Stimulated activated CD4-positive, alpha-beta T cell treated with anti-CD3 and anti-CD28 coated beads, Interleukin-15, amount 100 ng/mL, for 24 hours (primary cell): ENCODE measurements at places on chromosomes 13 and 19.
A peak's percentile ranks its signal among the peaks of the same experiment; 100 is the strongest.

DNA sequence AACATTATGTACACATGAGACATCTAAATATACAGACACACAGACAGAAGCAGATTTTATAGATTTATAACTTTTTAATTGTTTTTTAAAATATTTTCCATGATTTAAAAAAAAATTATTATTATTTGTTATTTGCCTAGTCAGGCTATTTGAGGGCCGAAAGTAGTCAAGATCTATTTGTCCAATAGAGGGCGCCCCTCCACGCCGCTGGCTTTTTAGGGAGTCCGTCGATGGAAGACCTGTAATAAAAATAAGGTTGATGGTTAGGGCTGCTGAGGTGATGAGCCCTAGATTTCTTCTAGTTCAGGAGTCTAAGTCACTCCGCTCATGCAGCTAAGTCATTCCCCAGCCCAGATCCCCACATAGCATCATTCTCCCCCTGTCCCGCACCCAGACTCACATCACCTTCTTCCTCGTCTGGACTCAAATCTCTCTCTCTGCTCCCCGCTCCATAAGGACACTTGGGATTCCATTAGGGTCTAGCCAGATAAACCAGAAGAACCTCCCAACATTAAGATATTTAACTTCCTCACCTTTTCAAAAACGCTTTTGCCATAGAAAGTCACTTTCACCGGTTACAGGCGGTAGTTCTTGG lies 33.9 kb upstream of the CEACAM21 start:
- peak; percentile 84 for DNase-seq

DNA sequence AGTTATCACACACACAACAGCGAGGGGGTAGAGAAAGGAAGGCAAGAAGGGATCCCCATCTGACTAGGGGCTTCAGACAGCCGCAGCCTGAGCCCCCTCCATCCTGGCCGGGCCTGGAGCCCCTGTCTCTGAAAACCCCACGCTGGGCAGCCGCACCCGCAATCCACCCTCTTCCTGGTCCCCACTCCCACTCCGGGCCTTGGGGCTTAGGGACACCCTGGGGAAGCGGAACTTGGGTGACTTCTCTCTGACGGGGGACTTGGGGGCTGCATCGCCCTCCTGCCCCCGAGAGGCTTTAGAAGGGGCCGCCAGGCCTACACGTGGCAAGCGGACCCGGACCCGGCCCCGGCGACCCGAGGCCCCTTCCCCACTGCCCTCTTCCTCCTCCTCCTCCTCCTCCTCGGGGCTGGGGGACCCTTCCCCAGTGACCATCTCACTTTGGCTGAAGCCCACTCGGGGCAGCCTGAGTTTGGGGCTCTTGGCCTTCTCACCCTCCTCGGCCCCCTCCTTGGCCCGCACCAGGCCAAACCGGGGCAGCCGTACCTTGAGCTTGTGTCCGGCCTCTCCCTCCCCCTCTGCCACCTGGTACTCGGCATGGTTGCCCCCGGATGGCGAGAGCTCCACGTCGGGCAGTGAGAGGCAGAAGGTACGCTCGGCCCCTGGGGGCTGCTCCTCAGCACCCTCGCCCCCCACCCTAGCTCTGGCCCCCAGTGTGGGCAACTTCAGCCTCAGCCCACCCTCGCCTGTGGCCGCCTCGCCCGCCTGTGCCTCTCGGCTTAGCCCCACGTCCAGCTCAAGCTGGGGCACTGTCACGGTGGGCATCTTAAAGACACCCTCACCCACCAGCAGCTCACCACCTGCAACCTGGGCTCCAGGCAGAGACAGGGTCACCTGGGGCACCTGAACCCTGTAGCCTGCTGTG lies 4.2 kb upstream of the HIPK4 start:
- DNase-seq = no peak

GRCh38 chr13:40275636-40276035 lies 390.8 kb downstream of the FOXO1 start:
- DNase-seq = no peak

DNA sequence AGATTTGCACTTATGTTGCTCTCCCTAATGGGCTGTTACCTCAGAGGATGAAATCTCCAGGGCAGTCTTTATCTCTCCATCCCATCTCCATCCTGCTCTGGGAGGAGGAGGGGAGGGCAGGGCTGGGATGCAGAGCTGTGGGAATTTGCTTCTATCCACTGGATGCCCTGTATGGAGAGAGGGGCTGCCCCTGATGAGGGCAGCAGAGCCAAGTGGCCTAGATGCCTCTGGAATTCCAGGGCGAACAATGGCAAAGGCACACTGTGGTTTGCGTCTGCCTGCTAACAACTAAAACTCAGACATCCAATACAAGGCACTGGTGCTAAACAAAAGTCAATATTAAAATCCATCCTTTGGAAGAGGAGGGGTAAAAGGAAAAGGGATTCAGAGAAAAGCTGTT lies 165.1 kb downstream of the COG6 start:
- no peak for DNase-seq

- DNase-seq = peak; percentile 57
Observed at GRCh38 chr19:18009412-18010066, 1.6 kb downstream of the ARRDC2 start.

DNA sequence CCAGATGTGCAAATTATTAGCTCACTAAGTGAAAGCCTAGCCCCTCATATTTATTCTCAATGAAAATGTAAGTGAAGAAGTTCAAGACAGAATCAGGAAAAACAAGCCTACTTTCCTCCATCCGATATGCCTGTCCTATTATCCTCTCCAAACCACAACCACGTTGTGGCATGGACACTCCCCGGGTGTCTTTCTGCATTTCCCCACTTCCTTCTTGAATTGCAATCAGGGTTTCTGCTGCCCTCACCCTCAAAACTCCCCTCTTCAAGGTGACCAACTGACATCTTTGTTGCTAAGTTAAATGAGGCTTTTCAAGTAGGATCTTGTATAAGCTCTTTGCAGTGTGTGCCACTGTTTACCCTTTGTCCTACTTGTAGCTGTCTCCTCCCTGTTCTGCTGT lies 11.8 kb downstream of the SLC25A30 start:
- no peak for DNase-seq
